ENCODE measurements at places on chromosomes 11 and 22. TPM values are rescaled to one million over a fixed set of nuclear protein-coding genes. Genes with fewer than 3 reads are reported as not detected.

DNA sequence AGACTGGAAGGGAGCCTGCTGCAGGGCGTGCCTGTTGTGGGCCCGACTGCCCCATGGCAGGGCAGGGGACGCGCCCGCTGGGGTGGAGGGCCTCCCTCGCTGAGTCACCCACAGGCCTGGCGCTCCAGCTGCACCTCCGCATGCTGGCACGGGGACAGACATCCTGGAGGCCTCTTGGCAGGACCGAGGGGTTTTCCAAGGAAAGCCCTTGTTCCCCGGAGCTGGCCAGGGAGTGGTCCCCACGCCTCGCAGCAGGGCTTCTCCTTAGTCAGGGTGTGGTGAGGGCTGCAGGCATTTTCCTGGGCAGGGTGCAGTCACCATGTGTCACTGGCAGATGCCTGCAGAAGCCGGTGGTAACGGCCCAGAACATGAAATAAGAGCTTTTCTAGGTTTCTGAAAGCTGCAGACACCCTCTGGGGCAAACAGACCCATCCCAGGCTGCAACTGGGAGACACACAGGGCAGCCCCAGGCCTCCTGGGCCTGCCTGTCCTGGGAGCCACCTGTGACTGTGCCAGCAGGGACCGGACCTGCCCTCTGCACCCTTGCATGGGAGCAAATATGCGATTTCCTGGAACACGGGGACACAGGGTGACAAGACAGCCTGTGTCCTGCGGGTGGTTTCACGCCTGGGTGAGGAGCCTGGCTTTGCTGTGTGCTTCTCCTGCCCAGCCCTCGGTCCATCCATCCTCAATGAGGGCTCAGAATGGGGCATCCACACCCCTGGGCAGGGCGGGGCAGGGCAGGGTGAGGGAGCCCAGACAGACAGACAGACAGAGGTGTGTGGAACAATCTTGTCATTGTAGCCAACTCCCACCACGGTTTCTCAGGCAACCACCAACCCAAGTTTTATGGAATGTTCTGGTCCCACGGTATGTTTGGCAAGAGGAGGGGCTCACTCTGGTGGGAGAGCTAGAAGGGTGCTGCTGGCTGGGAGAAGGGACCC is 43.2 kb upstream of the FADD start:
- DNase-seq = no peak

The CARD18 gene
- total RNA-seq = 0.63 TPM

The HBE1 gene
- not detected for total RNA-seq

The OR51A7 gene
- not detected for total RNA-seq

DNA sequence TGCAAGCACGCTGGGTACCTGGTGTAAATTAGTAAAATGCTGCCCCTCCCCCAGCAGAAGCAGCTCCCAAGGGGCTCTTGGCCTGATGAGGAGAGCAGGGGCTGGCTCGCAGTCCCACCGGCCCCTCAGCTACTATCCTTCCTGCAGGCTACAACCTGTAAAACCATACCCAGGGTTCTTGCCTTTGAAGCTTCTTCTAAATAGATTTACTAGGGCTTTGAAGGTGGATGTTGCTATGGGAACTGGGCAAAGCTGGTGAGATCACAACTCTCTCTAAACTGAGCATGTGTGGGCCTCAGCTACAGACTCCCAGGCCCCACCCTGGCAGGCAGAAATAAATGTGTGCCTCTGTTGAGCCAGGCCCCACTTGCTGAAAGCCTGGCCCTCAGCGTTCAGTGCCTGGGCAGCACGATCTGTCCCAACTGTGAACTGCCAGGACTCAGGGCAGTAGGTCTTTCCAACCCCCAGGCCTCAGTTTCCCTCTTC is 18.5 kb downstream of the CD5 start:
- DNase-seq = no peak

- DNase-seq = no peak
Observed at GRCh38 chr11:96324912-96325311, 18.1 kb downstream of the MAML2 start.

- no peak for DNase-seq
Observed at GRCh38 chr11:75570559-75571139, 8.6 kb downstream of the SERPINH1 start.

The GAS2L1 gene
- 22.4 TPM for total RNA-seq

DNA sequence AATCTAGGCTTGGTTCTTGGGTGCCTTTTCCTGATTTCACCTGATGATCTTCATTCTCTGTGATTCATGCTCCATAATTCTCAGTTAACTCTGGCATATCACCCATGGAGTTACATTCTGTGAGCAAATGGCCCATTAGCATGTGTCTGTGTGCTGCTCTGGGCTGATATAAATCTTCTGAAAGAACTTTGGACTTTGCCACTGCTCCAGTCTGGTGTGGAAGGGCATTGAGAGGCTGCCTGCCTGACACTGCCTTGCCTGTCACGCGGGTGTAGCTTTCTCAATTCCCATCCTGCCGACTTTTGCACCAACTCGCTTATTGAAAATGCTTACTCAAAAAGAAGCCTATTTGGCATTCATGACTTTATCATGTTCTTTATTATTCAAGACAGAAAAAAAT is 42.2 kb downstream of the FAT3 start:
- no peak for DNase-seq

The GUCY1A2 gene
- 10.2 TPM for total RNA-seq

GRCh38 chr11:112553205-112553731 is 292.6 kb upstream of the PLET1 start:
- DNase-seq = no peak

DNA sequence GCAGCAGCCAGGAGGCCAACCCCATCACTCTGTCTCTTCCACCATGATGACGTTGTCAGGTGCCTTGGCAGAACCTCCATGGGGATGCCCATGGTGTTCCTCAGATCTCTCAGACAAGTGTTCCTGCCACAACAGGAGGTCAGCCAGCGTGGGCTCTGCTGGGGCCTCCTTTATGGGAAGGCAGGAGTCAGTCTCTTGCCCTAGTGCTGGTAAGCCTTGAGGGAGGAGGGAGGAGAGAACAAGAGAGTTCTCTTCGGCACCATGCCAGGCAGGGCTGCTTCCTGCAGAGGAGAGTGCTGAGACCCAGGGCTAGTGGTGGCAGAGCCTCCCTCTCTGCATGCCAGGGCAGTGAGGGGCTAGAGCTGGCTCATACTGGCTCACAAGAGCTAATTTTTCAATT is 32.5 kb downstream of the GNAZ start:
- no peak for DNase-seq

DNA sequence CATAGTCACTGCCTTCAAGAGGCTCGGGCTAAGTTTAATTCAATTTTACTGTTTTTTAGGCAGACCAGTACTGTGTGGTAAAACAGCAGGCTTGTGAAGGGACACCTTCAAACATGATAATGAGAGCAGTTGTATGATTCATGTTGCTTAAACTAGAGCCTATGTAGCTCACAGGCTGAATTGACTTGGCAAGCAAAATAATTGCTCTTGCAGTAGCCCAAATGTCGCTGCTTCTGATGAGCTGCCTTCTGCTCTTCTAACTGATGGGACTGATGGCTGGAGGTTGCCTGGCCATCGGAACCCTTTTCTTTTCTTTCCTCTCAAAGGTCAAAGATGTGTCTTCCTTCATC is 137.6 kb downstream of the MAML2 start:
- DNase-seq = no peak

- DNase-seq = no peak
Observed at GRCh38 chr11:126868741-126869140, 131.8 kb downstream of the KIRREL3 start.

DNA sequence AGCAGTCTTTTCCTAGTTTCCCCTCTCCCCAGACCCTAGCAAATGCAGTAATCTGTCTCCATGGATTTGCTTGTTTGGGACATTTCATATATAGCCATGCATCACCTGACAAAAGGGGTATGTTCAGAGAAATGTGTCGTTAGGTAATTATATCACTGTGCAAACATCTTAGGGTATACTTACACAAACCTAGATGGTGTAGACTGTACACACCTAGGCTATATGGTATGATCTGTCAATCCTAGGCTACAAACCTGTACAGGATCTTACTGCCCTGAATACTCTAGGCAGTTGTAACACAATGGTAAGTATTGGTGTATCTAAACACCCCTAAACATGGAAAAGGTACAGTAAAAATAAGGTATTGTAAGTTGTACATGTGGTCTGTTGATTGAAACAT is 23.8 kb downstream of the QSER1 start:
- no peak for DNase-seq

GRCh38 chr22:25485626-25486545 is 78.6 kb upstream of the GRK3 start:
- no peak for DNase-seq

DNA sequence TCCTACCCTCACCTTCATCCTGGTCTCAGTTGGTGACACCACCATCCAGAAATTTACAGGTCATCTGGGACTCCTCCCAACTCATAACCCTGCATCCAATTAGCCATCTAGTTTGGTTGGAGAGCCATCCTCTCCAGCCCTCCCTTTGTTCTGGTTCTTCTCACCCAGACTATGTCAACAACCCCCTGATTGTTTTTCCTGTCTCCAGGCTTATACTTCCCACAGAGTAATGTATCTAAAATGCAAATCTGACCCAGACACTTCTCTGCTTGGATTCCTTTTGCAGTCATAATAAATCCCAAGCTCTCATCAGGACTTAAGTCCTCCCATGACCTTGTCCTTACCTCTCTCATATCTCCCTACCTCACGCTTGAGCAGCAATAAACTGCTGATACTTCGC is 3.0 kb downstream of the TTC12 start:
- DNase-seq = no peak

DNA sequence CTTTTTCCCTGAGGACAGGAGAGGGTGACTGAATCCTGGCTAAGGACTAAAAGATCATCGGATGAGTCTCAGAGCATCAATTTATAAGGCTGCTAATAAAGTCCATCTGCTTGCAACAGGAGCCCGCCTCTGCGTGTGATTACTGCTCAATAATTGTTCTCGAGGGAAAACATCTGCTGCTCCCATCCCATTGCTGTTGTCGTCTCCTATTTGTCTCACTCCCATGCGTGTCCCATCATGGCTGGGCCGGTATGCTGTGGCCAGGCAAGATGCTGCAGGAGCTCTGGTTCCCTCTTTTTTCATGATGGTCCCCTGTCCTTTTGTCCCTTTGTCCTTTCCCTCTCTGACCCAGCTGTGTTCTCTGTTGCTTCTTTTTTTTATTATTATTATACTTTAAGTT is 121.2 kb downstream of the SPATA19 start:
- DNase-seq = no peak

The SPTBN2 gene
- total RNA-seq = 0.77 TPM

- no peak for DNase-seq
Observed at GRCh38 chr11:57287884-57288283, 36.9 kb downstream of the TNKS1BP1 start.

The LRRC56 gene
- total RNA-seq = 0.25 TPM
